ENCODE measurements at places on chromosomes 5 and 9. TPM values are rescaled to one million over a fixed set of nuclear protein-coding genes. Genes with fewer than 3 reads are reported as not detected.

The SLC6A3 gene
- not detected for total RNA-seq

The ACOT12 gene
- total RNA-seq: 0.13 TPM

The ARHGAP26 gene
- 6.8 TPM for total RNA-seq

The CAMLG gene
- total RNA-seq: 51.4 TPM

The ISL1 gene
- total RNA-seq: not detected

The CCDC192 gene
- not detected for total RNA-seq

The TAF1L gene
- 0.04 TPM for total RNA-seq

The RXRA gene
- 19.0 TPM for total RNA-seq

The HTR4 gene
- total RNA-seq: not detected

The CNTNAP3 gene
- total RNA-seq: 98.1 TPM

The RGP1 gene
- 11.9 TPM for total RNA-seq

The MYOZ3 gene
- 0.59 TPM for total RNA-seq

The SLC25A2 gene
- 0.32 TPM for total RNA-seq

The PCDHB4 gene
- total RNA-seq: 0.04 TPM

The CDX1 gene
- not detected for total RNA-seq

The CBY3 gene
- total RNA-seq: 0.26 TPM

The CDH10 gene
- total RNA-seq: 0.07 TPM

The OR1J2 gene
- total RNA-seq: not detected

The BTNL3 gene
- total RNA-seq: not detected

The PRR16 gene
- total RNA-seq: not detected

The PCDHGC3 gene
- total RNA-seq: 14.7 TPM

The CLIC3 gene
- 0.33 TPM for total RNA-seq

The PAX5 gene
- total RNA-seq: not detected

The TRIM32 gene
- 18.0 TPM for total RNA-seq

The GABRA6 gene
- not detected for total RNA-seq

The C9orf153 gene
- 0.07 TPM for total RNA-seq

The MEGF10 gene
- total RNA-seq: 0.92 TPM

The SLC36A1 gene
- 3.2 TPM for total RNA-seq

The C9orf50 gene
- not detected for total RNA-seq

The CNTNAP3B gene
- 202 TPM for total RNA-seq

The TRAF1 gene
- total RNA-seq: 1.7 TPM

The CDH9 gene
- total RNA-seq: not detected

The SNX18 gene
- total RNA-seq: 54.7 TPM

The HMHB1 gene
- not detected for total RNA-seq

The LRRC19 gene
- not detected for total RNA-seq

The TMEM215 gene
- 0.18 TPM for total RNA-seq

The AK8 gene
- total RNA-seq: not detected

The IQGAP2 gene
- total RNA-seq: 8.3 TPM

The IFNA21 gene
- total RNA-seq: not detected

The ASPN gene
- 0.07 TPM for total RNA-seq

The ALDH1A1 gene
- total RNA-seq: 699 TPM

The SPATA31C1 gene
- not detected for total RNA-seq

The CEP72 gene
- total RNA-seq: 5.2 TPM

The SOX30 gene
- total RNA-seq: not detected
